ENCODE measurements at places on chromosomes 3 and 15. TPM values are rescaled to one million over a fixed set of nuclear protein-coding genes. Genes with fewer than 3 reads are reported as not detected.

The KIF23 gene
- total RNA-seq: 1.6 TPM

The SGO1 gene
- 1.5 TPM for total RNA-seq

The TNFSF10 gene
- total RNA-seq: 22.0 TPM

The PLA2G4E gene
- total RNA-seq: not detected

The PRTG gene
- not detected for total RNA-seq

The GP9 gene
- total RNA-seq: 3.8 TPM

The CCK gene
- not detected for total RNA-seq

The ZNF80 gene
- total RNA-seq: 0.97 TPM

The CCDC191 gene
- 6.8 TPM for total RNA-seq

- no peak for DNase-seq
Observed at GRCh38 chr3:74537164-74537563, 77.3 kb downstream of the CNTN3 start.

- no peak for DNase-seq
Observed at GRCh38 chr15:86259589-86259988, 179.9 kb downstream of the AGBL1 start.

- DNase-seq: peak; percentile 35
Observed at GRCh38 chr3:141561426-141562034, 74.7 kb downstream of the RASA2 start.

- no peak for DNase-seq
Observed at GRCh38 chr15:64447536-64448315, 12.7 kb upstream of the ZNF609 start.

GRCh38 chr15:29092376-29093064 is 177.1 kb downstream of the NSMCE3 start:
- no peak for DNase-seq

- DNase-seq: no peak
Observed at GRCh38 chr15:59354417-59355031, 18.1 kb downstream of the MYO1E start.

DNA sequence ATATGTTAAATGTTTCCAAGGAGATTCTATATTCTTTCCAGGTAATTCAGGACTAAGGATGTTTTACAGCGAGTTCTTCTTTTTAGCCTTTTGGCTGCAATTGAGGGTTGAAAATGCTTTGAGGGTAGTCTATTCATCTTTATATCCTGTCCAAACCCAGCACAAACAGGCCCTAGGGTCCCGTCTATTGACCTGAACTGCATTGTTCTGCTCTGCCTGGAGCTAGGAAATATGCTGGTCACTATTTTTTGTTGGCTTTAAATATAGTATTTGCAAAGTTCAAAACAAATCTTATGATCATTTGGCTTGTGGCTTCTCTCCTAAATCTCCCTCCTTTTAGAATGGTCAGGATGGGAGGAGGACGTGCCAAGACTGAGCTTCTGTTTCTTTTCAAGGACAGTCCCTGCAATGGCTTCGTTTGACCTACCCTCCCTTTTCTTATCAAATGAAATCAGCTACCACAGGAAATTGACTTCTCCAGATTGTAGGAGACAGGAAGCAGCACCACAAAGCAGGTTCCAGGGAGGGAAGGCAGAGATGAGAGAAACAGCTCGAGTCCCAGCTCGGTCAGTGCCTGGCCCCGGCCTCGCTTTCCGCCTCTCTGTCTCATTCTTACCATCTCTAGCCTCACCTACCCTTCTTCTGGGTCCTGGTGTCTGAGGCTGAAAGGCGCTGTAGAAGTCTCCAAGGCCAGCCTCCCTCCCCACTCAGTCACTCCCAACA is 27.6 kb upstream of the NRROS start:
- no peak for DNase-seq

DNA sequence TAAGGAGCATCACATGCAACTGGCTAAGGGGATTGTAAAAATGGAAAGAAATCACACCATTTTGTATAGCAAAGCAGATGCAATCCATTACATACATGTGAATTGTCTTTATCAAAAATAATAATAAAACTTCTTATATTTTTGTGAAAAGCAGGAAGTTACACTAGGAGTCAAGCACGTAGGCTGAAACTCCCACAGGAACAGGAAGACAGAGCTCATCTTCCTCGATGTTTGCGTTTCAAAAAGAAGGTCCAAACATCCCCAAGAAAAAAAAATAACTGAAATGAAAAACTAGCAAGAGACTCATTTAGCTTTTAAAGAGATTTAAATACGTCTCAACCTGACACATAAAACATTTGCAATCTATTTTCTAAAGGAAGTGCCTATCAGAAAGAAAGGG is 106.6 kb downstream of the TGFBR2 start:
- no peak for DNase-seq

DNA sequence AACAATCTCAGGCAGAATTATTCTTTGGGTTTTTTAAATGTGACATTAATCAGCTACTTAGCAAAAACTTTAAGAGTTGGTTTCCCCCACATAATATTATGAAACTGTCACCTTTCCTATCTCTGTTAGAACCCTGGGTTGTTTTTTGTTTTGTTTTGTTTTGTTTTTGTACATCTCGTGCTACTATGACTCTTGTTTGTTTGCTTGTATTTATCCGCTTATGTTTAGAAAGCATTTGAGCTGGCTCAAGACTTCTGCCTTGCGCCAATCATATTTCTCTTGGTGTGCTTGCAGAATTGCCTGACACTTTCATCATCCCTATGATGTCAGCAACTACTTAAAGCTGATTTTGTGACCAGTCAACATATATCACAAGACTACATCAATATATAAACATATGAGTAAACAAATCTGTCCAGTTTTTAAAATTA is 116.9 kb downstream of the DCLK3 start:
- no peak for DNase-seq

DNA sequence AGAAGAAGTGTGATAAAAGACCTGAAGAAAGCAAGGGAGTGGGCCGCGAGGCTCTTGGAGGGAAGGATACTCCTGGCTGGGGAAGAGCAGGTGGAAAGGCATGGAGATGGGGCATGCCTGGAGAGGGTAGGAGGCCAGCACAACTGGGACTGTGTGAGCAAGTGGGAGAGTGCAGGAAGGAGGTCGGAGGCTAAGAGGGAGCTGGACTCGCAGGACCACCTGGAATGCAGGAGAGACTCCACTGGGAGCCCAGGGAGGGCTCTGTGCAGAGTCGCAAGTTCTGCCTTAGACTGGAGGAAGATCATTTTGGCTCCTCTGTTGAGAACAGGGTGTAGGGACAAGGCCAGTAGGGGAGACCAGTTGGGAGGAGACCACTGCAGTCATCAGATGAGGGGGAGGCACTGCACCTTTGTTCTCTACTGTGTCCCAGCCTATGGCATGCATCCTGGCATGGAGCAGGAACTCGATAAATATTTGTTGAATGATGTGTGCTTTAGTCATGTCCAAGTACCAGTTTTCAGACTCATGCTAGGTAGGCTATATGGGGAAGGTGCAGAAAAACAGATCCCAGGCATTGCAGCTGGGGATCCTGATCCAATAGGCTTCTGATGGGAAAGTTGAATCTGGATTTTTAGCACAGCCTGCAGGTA is 13.7 kb downstream of the FAM107A start:
- no peak for DNase-seq

GRCh38 chr3:157201648-157202278 is 41.8 kb upstream of the CCNL1 start:
- no peak for DNase-seq

DNA sequence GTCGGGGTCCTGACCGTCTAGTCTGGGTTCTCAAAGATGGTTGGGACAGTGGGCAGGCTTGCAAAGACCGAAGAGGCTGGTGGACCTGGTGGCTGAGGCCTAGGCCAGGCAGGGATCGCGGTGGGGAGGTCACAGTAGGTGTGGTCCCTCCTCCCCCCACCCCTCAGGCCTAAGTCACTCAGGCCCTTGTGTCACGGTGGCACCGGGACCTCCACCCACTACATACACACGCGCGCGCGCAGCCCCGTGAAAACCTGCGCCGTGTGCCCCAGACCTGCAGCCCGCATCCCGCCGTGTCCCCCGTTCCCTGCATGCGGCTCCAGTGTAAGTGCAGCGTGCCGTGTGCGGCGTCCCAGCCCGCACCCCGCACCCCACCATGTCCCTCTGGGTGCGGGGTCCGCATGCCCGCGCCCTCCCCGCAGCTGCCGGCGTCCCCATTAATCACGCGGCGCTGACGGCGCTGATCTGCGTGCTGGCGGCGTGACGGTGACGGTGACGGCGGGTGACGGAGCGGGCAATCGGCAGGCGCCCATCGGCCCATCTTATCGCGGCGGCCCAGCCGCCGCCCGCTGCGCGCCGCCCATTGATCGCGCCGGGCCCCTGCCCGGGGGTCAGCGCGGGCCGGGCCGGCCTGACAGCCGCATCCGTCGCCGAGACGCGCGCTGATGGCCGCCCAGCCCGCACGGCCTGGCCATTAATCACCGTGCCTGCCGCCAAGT is 24.4 kb downstream of the SEC61A1 start:
- no peak for DNase-seq

DNA sequence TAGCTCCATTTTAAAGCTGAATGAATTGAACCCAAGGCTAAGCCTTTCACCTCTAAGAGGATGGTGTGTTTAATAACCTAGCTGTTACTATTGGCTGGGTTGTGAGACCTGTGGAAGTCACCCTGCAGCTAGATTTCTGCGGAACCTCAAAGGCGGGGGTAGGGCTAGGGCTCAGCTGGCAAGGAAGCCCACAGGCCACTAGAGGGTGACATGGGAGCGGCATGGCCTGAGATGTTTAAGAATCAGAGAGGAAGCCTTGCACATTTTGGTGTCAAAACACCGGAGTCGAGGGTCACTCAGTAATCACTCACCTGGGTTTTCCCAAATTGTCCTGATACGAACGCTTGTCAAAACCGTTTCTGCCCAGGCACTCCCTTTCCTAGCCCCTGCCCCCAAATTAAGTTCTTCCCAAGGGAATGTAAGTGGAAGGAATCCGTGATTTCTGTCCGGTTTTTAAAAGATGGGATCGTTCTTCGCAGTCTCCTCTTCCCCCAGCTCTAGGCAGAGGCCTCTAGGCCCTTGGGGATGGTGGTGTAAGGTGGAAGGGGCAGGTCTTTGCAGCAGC is 3.8 kb upstream of the ACAD9 start:
- DNase-seq: peak; percentile 50

- no peak for DNase-seq
Observed at GRCh38 chr3:105518806-105519418, 152.2 kb downstream of the ALCAM start.

DNA sequence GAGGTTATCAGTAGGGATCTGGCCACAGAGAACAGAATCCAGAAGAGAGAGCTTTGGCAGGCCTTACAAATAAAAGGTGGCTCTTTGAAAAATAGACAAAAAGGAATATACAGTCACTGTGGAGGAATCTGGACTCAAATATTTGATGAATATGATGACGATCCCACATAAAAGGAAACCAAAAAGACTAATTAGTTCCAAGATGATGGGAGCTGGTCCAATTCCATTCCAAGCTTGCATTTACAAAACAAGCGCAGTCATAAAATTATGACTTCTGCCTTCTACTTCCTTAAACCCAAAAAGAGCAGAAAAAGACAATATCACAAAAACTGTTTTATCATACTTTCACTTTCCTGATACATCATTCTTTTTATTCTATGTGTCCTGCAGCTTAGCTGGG is 285.8 kb downstream of the DIPK2A start:
- DNase-seq: no peak

GRCh38 chr15:70429056-70429722 is 331.5 kb upstream of the TLE3 start:
- DNase-seq: no peak

GRCh38 chr15:50764461-50765194 is 878 bp downstream of the SPPL2A start:
- no peak for DNase-seq

DNA sequence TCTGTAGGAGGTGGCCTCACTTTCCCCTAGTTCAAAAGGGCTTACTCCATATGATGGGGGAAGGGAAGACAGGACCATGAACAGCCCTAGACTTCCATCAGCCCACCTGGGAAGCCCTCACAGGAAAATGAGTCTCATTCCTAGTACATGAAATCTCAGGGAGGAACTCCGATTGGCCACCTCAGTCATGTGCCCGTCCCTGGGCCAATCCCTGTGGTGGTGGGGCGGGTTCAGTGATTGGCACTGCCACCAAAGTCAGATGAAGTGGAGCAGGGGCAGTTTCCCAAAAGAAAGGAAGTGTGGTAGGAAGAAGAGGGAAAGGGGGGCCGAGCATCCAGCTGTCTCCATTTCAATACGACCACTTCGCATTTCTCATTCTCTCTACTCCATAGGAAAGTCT is 25.9 kb upstream of the GP9 start:
- no peak for DNase-seq

GRCh38 chr15:56428821-56429458 is 36.0 kb downstream of the MNS1 start:
- DNase-seq: no peak

DNA sequence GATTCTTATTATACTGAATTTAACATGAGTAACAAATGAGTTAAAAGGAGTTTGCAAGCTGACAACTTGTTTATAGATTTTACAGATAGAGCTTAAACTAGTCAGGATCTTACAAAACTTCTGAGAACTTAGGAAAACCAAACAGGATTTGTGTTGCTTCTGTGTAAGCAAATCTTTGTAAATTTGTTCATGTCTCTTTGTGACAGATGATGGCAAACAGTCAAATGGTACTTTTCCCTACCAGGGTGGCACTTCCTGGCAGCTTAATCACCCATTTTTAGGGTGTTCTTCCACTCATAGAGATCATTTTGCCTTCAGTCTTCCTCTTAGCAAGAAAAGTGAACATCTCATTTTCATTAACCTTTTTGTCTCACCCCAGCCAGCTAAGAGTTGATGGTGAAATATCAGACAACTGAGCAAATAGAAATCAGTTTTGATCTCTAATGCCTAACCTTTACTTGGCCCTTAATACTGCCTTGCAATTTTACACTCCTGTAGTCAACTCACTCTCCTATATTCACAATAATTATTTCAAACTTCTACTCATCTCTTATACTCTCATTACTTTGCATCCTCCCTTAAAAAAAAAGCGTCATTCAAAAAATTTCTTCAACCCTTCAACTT is 23.7 kb upstream of the NECTIN3 start:
- no peak for DNase-seq

GRCh38 chr15:49813625-49814024 is 192.8 kb downstream of the DTWD1 start:
- no peak for DNase-seq

- DNase-seq: no peak
Observed at GRCh38 chr3:196096382-196096953, 14.6 kb upstream of the TFRC start.

DNA sequence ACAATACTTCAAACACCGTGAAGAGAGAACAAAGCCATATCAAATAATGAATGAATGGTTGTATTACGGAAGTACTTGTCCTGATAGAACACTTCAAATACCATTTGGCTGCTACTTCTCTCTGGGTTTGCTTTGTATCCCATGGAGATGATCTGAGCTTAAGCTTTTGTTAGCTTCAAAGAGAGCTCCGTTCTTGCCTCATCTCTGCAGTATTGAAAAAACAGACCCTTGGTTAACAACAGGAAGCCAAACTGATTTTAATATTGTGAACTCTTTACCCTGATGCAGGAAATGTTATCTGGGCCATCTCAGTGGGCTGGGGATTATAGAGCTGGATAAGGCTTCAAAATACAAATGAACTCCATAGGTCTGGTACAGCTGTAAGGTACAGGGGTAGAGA is 101.0 kb downstream of the CHL1 start:
- DNase-seq: no peak

GRCh38 chr3:98726084-98726483 is 37.1 kb upstream of the ST3GAL6 start:
- DNase-seq: no peak

- no peak for DNase-seq
Observed at GRCh38 chr15:58985443-58985842, 2.0 kb upstream of the RNF111 start.
